ENCODE measurements at places on chromosomes 13 and 19.

- no peak for DNase-seq
Measured at GRCh38 chr13:46168783-46169182, 13.2 kb downstream of the LCP1 start.

DNA sequence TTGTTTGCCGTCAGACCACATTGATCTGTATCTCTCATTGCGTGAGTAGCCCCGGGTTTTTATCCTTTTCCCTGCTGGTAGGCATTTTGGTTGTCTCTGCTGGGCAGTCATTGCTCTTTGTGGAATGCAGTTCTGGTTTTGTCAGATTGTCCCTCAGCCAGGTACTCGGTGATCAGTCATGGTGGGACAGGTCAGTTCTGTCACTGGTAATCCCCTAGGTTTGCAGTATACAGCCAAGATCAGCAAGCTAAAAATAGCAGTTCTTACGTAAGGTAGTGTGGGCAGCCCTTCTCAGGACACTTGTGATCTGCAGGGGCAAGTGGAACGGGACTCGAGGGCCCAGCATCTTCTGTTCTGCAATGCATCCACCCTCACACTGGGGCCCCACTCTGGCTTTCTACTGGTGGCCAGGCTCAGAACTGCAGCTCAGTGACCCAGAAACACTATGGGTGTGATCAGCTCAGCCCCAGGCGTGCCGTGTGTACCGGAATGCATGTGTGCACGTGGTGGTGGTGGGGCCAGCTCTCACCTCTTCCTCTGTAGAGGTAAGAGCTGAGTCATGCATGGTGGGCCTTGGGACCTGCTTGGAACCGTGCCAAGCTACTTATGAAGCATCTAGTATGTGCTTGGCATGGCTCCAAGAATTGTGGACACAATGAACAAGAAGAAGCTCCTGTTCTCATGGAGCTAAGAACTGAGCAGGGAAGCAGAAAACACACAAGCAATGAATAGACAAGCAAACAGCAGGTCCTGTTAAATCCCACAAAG lies 6.3 kb downstream of the PLEKHF1 start:
- DNase-seq = peak; percentile 54

DNA sequence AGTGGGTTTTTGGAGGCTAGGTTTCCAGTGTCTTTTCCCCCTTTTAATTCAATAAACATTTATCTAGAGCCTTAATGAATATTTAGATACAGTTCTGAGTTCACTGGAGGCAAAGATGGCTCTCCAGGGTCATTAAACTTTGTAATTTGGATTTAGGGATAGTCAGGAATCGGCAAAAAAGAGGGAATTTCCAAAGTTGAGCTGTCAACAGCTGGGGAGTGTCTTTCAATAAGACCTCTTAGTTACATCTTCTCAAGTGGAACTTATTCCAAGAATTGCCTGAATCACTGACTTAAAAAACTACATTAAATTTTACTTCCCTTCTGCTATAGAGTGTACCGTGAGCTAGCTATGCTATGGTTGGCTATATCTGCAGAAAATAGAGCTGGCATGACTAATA lies 2.0 kb downstream of the LRCH1 start:
- DNase-seq = no peak

DNA sequence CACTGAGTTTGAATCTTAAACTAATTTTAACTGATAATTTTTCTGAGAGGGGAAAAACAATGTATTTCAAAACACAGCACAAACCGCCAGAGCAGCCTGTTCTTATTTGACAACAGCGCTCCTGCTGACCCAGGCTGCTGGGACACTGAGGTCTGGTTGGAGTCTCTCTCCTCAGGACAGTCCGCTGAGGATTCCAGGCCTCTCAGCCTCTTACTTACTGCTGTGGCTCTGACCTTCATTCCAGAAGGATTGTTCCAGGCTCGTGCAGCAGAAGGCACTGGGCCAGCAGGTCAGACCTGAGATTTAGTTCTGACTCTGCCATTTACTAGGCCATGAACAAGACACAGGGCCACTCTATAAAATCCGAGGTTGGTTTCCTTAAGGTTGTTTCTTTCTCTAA lies 393.6 kb downstream of the TDRD3 start:
- DNase-seq = no peak

GRCh38 chr19:5893907-5894703 lies 9.5 kb downstream of the NDUFA11 start:
- no peak for DNase-seq

GRCh38 chr13:28819046-28819730 lies 951 bp upstream of the MTUS2 start:
- no peak for DNase-seq

DNA sequence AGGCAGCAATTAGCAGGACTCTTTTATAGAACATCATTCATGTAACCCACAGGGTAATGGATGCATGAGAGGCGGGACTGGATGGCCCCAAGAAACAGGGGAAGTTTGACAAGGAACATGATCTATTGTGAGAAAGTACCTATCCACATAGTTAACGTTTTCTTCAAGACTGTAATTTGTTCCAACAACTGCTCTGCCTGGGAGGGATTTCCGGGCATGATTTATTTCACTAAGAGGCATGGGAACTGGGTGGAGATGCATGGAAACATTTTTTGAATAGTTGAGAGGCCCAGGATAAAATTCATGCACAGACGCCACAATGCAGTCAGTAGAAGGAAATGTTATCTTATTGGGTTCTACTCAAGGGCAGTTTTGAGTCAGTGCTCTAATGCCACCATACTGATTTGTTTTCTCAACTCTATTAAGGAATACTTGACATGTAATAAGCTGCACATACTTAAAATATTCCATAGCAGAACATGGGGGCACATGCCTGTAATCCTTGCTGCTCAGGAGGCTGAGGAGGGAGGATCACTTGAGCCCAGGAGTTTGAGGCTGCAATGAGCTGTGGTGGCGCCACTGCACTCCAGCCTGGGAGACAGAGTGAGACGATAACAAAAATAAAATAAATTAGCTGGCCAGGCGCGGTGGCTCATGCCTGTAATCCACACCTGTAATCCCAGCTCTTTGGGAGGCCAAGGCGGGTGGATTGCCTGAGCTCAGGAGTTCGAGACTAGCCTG lies 9.9 kb upstream of the ATG4D start:
- DNase-seq = no peak

GRCh38 chr13:60111691-60112090 lies 52.0 kb downstream of the DIAPH3 start:
- no peak for DNase-seq

GRCh38 chr13:33213797-33214196 lies 71.8 kb downstream of the STARD13 start:
- no peak for DNase-seq

- DNase-seq = no peak
Measured at GRCh38 chr13:25172303-25172630, 179 bp upstream of the AMER2 start.

DNA sequence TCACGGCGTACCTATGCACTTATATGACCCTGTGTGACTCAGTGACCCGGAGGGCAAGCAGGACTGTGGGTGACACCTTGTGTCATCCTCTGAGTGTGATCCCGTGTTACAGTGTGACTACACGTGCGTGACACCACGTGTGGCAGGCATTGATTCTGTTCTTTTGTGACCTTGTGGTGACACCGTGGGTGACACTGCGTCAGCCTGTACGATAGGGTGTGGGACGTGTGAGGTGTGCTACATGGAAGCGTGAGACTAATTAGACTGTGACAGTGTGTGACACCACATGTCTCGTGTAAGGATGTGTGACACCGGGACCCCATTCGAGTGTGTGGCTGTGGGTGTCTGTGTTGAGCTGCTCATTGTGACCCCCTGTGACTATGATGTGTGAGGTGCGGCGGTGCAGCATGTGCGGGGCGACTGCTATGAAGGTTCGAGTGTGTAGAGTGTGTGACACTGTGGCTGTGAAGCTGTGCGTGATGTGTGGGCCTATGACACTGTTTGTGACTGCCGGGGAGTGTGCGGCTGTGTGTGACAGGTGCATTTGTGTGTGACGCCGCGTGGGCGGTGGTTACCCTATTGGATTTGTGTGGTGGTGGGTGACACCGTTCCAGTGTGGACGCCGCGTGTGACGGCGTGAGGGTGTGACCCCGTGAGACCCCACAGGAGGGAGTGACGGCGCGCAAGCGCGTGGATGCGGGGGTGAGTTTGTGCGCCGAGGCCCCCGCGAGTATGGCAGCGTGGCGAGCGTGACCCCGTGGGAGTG lies 399 bp upstream of the SPTBN4 start:
- DNase-seq = no peak

DNA sequence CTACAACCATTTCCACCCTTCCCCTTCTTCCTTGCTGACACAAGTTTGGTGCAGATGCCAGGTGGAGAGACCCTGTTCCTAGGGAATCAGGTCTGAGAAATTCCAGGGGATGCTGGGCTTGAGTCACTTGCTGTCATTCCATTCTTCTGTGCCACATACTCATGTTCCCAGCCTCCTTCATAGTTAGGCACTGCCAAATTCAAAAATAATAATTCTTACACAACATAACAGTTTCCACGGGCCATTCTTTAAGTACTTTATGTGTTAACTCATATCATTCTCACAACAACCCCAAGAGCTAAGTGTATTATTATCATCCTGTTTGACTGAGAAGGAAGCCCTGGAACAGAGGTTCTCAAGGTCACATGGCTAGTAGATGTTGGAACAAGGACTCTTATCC lies 27.1 kb upstream of the POMP start:
- no peak for DNase-seq

- no peak for DNase-seq
Measured at GRCh38 chr19:748274-748598, 2.7 kb upstream of the MISP start.

GRCh38 chr13:66586489-66586888 lies 643.6 kb downstream of the PCDH9 start:
- DNase-seq = no peak
